ENCODE measurements at places on chromosomes 1 and 21.

- DNase-seq: no peak
Measured at GRCh38 chr1:165823552-165824268, 3.7 kb upstream of the UCK2 start.

DNA sequence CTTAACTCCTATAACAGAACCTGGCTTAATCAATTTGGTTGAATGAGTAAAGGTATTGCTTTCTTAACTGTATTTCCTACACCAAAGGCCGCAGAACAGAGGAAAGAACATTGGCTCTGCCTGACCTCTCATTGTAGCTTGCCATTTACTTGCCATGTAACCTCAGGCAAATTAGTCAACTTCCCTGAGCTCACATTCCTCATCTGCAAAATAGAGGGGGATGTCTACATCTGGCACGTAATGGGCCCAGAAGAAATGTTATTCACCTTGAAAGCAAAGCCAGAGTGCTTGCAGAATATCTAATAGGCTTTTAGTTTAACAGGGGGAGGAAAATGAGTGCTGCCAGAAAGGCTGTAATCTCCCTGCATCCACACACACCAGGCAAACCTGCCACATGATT is 44.3 kb downstream of the LAMC2 start:
- DNase-seq: no peak

DNA sequence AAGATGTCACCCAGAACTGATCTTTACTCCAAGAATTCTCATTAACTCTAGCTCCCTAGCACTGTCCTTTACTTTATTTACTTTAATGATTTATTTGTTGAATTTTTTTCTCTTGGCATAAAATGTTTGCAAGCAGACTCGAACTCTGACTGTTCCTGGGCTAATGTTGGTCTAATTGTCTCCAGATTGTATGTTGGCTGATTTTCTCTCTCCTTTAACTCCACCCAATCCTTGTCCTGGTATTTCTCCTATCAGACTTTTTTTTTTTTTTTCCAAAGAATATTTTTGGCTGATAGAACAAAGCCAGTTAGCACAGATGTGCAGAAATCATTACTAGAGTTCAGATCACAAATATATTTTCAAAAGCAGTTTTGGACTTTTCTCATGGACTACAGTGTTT is 82.6 kb downstream of the ATF6 start:
- no peak for DNase-seq

GRCh38 chr1:234148816-234149215 is 224.4 kb upstream of the COA6 start:
- DNase-seq: no peak

DNA sequence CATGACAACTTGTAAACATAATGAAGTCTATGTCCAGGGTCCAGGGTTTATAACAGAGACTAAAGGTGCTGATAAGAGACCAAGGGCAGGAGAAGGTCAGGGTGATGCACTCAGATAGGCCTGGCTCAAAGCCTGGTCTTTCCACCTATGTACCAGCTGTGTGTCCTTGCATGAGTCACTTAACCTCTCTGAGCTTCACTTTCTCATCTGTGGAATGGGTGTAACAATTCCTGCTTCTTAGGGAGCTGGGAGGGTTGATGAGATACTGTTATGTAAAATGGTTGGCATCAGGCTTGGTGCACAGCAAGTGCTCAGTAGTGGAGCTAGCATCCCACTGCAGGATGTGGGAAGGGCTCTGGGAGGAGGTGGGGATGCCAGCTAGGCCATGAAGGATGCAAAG is 143.7 kb upstream of the CSF3R start:
- DNase-seq: no peak

DNA sequence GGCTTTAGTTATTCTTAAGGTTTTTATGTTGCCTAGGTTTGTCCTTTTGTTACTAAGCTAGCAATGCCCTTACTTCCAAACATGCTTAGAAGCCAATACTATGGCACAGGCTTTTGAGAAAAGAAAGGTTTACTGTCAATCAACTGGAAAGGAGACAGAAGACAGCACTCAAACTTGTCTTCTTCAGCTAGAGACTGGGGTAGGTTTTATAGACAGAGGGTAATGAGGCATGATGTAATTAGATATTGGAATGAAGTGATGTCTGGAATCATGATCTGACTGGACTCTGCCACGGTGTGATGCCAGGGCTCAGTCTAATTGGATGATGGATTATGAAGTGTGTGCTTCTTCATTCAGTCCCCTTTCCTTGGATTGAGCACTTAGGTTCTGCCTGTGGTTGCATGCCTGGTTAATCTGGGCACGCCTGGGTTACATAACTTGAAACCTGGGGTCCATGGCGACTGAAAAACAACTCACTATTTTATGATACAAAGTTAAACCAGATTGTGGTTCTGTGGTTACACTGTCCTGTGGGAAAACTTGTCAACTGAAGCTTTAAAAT is 625.8 kb downstream of the BRINP3 start:
- DNase-seq: no peak

DNA sequence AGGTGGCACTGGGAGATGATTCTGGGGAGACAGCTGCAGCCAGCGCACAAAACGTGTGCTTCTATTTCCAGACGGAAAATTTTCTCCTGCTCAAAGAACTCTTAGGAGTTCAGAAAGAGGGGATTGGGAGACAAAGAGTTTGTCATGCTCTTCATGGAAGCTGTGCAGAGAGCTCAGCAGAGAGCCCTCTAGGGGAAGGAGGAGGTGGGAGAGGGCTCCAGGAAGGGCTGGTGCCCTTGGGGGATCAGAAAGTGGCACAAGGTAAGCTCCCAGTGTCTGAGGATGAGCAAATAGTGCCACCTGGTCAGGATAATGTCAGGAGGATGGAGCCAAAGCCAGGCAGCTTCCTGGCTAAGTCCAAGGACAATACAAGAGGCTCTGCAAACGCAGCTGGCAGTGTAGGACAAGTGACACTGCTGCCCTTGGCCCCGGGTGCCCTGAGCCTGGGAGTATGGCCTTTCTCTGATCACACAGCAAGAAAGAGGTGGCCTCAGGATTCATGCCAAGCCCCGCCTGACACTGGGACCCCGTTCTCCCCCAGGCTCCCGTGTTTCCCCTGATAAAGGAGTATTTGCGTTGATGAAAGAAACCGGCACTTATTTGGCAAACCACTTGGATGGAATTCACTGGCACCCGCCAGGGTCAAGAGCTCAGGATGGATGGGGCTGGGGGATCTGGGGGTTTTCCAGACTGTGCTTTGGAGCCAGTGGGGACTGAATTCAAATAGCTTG is 254.0 kb downstream of the PTPRU start:
- no peak for DNase-seq

GRCh38 chr1:177035586-177035985 is 128.9 kb downstream of the ASTN1 start:
- DNase-seq: no peak

DNA sequence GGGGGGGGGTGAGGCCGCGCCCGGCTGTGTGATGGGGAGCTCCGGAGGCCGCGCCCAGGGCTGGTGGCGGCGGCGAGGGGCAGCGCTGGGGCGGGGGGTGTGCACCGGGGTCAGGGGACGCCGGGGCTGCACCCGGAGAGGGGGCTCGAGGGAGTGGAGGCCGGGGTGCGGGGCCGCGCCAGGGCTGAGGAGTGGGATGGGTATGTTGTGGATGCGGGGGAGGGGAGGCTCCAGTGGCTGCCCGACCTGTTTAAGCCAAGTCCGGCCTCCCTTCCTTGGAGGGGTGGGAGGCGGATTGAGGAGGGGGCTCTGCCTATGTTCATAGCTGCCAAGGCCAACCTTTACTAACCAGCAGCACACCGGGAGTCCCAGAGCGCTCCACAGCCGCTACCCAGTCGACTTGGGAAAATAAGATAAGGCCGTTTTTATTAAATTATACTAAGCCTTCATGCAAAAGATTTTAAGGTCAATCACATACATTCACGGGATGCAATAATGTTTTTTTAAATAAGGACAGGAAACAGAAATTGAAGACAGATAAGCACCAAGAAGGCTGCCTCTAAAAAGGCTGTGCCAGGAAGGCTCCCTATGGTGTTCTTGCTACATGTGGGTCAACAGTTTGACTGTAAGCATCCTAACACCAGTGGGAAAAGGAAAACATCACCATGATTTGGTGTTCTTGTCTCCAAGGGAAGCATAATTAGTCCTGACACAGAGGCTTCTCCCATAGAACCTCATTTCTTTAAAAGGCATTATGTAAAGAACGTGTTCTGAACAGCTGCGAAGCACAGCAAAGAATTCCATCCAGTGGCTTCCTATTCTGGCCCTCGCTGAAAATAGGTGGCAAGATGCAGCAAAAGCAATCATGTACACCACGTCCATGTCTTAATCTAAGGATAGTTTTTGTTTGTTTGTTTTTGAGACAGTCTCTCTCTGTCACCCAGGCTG is 626 bp upstream of the HLCS start:
- DNase-seq: no peak

GRCh38 chr1:55781944-55782482 is 566.8 kb upstream of the USP24 start:
- DNase-seq: no peak

- DNase-seq: no peak
Measured at GRCh38 chr1:116508085-116508983, 62.5 kb downstream of the CD58 start.

DNA sequence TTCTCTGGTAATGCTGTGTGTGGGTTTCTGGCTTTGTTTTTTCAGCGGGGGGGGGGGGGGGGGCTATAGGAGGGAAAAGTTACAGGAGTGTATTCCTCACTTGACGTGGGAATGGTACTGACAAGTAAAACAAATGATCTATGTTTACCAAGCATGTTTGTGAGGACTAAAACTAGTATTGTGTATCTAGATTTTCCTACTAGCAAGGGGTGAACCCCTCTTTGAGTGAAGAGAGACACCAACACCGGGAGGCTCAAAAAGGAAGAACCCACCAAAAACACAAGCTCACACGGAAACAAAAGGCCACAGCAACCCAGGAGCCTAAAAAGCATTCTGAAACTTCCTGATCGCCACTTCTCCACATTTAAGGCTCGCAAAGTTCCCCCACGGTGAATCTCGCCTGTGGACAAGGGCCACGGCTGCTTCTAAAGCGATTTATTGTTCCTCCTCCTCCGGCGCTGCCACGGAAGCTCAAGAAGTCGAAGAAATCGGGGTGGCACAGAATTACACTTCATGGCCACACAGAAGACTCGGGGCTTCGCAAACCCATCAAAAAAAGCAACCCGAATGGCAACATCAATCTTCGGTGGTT is 703 bp downstream of the PUM1 start:
- no peak for DNase-seq

- no peak for DNase-seq
Measured at GRCh38 chr1:223219846-223220610, 77.0 kb upstream of the TLR5 start.

DNA sequence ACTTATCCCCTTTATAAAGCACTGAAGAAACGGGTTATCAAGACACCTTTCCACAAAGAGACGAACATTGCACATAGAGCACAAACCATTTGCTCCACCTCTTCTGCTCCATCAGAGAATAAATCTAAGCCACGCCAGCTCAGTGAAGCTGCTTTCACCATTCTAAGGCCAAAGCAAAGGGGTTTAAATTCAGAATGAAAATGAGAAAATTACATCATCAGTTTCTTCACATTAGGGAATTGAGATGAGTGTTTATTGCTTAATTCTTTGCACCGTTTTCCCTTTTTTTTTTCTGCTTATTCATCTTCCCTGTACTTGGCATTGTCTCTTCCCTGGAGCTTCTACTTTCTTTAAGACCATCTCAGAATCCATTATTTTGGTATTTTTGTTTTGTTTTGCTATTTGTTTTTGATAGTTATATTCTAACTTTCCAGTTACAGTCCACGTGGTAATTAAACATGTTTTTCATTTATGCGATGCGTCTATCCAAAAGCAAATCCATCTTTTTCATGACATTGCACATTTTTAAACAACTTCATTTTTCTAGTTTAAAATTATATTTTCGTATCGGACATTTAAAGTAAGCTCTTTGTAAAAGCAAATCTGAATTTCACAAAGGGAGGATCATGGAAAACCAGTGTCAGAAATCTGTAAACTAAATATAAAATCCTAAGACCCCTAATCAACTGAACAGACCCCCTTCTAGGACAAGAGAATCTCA is 1.9 kb upstream of the OR2T34 start:
- no peak for DNase-seq
